NCI-H2227 treated with DMSO at 0.1 percent for 48 hours (cell line): ENCODE measurements at places on chromosomes 7 and 10.

DNA sequence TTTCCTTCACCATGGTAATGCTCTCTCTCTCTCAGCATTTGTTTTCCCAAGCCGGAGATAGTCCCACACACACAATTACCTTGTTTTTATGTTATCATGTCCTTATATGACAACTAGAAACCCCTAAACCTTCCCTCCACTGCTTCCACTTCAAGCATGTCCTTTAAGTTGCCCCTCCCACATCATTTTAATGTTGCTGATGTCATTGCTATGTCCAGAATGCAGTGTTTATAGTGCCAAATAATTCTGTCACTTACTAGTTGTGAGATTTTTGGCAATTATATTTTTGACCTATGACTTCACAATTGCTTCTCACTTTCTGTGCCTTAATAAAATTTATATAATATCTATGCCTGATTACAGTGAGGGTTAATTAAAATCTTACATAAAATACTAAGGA lies 645.9 kb downstream of the XPNPEP1 start:
- DNase-seq = no peak

DNA sequence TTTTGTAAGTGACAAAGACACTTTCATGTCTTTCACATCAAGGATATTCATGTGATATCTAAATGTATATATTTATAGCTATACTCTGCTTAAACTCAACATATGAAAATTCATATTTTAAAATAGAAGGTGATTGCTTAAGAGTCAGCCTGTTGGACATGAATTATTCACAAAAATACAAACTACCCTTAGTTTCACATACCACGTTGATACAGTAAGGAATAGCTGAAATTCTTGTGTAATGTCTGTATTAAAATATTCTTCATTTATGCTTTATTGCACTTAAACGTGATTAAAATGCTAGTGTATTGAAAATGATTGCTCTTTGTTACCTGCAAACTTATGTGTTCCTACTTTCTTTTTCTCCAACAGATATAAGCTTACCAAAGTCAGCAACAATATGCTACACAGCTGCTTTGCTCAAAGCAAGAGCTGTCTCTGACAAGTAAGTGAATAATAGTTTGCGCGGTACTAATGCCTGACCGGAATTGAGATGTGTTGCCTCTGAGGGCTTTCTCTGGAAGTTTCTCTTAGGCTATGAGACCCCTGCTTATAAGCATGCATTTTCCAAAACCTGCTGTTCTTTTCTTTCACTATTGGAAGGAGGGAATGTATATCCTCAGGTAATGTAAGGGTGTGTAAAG lies 133.8 kb downstream of the WNT2 start:
- DNase-seq = no peak

DNA sequence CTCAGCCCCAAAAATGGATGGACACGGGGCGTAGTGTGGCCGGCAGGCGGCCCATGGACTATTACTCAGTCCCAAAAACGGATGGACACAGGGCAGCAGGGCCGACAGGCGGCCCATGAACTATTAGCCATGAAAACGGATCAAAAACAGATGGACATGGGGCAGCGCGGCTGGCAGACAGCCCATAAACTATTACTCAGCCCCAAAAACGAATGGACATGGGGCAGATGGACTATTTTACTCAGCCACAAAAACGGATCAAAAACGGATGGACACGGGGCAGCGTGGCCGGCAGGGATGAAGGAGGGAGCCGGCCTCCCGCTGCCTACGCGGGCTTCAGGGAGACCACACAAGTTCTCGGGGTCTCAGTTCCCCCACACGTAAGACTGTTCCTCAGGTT lies 32.9 kb downstream of the GPER1 start:
- DNase-seq = no peak

- DNase-seq = no peak
Observed at GRCh38 chr10:58704671-58705141, 192.0 kb downstream of the BICC1 start.

DNA sequence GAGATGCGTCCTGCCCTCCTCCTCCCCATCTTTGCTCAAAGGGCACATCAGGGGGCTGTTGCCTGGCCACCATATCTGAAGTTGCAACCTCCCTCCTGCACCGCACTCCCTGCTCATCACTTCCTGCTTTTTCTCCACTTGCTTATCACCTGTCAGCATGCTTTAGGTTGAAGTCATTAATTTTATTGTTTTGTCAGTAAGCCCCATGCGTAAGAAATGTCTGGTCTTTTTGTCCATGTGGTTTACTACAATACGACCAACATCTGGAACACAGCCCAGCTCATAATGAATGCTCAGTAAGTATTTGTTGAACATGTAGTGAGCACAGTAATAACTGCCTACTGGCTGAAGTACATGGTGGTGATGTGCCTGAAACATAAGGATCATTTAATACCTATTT lies 71.6 kb upstream of the GJD4 start:
- DNase-seq = peak; percentile 55

- DNase-seq = no peak
Observed at GRCh38 chr7:117716707-117717299, 156.4 kb downstream of the CTTNBP2 start.

DNA sequence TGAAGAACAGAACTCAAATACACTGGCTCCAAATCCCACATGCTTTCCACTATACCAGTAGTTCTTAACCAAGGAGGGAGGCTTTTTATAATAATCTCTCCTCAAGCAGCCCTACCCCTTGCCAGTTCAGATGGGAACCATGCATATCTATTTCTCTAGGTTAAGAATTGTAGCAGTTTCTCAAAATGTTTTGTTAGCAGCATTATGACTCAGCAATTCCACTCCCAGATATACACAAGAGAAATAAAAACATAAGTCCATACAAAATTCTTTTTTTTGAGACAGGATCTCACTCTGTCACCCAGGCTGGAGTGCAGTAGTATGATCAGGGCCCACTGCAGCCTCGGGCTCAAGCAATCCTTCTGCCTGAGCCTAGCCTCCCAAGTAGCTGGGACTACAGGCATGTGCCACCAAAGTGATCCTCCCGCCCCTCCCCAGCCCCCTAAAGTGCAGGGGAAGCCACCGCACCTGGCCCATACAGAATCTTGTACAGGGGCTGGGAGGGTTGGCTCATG lies 18.1 kb downstream of the YWHAG start:
- no peak for DNase-seq

- no peak for DNase-seq
Observed at GRCh38 chr7:121796936-121797656, 75.9 kb upstream of the PTPRZ1 start.

- no peak for DNase-seq
Observed at GRCh38 chr7:16083931-16084330, 337.4 kb downstream of the CRPPA start.

DNA sequence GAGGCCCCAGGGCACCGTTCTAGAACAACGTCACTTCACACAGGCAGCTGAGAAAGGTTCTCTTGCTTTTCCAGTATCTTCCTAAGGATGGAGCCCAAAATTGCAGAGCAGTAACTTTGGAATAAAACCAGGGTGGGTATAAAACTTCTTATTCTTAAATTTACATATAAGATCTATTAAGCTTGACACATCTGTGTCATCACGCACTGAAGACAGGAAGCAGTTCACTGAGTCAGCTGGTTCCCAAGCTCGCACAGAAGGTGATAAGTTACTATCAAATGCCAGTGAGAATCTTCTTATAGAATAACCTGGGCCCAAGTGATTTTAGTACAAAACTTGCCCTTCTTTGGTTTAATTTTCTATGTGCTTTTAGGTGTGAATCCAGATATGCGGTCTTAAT lies 70.2 kb downstream of the RABGEF1 start:
- no peak for DNase-seq

DNA sequence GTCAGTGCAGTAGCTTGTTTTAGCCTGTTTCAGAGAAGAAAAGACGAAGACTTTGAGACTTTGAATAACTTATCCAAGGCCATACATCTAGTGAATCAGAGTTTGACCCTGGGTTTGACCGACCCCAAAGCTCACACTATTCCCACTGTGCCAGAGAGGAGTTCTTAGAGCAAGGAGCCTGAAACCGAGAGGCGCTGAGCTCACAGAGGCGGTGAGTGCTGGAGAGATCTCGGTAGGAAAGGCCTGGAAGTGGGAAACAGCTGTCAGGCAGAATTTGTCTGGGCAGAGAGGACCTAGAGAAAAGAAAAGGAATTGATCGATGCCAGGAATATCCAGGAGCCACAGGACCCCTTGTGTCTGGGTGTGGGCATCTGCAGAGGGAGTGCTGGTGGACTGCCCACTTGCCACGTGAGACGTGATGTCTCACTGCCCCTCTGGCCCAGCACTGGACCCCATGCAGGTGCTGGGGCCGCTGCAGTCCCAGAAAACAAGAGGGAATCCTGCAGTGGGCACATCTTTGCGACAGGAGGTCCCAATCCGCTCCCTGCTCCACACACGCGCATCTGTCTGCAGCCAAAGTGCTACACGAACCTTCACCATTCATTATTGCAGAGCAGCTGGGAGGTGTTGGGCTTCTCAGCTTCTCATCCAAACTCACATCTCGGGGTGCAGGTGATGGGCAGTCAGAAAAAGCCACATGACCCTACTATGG lies 6.2 kb downstream of the CALML3 start:
- no peak for DNase-seq
